GM23338 (cell line): ENCODE measurements at places on chromosomes 1 and 21. TPM values are rescaled to one million over a fixed set of nuclear protein-coding genes. Genes with fewer than 3 reads are reported as not detected.

The HSD3B1 gene
- polyA plus RNA-seq: not detected in 2 replicates

The COA7 gene
- 16.9 and 19.7 TPM in 2 replicates for polyA plus RNA-seq

The IVL gene
- polyA plus RNA-seq: not detected in 2 replicates

The BARHL2 gene
- polyA plus RNA-seq: not detected in 2 replicates

The C1orf94 gene
- polyA plus RNA-seq: 4.3 and 4.9 TPM in 2 replicates
